Astrocyte of the spinal cord (primary cell): ENCODE measurements at places on chromosomes 1 and 21.

GRCh38 chr1:213054142-213054541 lies 3.1 kb downstream of the RPS6KC1 start:
- no peak for DNase-seq

- no peak for DNase-seq
Measured at GRCh38 chr1:24216276-24217074, 29.4 kb upstream of the IFNLR1 start.

- DNase-seq = peak; percentile 60
Measured at GRCh38 chr1:12448746-12449177, 169.2 kb downstream of the DHRS3 start.

DNA sequence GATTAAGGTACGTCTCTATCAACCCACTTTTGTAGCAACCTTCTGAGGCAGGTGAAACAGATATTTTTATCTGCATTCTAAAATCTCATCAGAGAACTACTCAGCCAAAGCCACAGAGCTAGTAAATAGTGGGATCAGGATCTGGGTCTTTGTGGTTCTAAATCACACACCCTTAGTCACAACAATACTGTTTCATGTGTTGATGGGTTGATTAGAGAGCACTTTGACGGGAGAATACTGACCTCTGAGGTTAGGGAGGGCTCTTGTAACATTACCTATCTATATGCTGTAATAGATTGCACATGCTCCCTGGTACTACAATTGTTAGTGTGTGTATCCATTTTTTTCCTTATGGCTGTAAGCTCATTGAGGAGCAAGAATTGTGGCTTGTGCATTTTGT lies 45.5 kb upstream of the CCDC190 start:
- DNase-seq = no peak

DNA sequence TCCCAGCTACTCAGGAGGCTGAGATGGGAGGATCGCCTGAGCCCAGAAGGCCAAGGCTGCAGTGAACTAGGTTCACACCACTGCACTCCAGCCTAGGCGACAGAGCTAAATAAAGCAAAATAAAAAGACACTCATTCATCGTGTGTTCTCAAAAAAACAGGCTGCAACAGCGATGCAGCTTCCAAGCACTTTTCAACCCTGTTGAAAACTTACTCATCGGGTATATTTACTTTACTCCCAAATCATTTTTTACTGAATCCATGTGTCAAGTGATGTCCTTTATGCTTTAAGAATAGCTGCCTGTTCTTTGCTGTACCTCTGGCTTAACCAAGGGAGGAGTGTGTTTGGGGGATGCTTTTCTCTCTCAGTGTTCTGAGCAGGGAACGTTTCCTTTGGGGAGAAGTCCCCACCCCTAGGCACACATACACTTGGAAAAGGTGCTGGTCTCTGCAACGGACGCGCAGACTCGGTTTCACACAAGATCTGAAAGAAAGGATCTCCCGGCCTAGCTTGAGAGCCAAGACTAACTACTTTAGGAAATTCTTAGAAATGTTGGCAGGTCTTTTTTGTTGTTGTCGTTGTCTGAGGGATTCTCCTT lies 1.4 kb downstream of the MAP1LC3C start:
- no peak for DNase-seq

DNA sequence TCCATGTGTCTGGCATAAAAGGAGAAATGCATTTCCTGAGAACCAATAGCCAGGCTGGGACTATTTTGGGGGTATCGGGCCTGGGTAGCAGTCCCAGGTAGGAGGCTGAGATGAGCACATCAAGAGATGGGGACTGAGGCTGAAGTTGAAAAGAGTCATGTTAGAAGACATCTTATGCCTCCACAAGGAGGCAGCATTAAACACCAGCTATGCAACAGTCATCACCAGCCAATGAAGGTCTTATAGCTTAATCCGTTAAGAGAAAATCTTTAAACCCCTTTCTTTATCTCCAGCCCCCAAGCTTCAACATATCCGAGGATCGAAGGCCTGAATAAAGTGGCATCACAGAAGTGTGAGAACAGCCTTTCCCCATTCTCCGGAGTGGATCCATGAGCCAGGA lies 640.7 kb upstream of the PTBP2 start:
- peak; percentile 10 for DNase-seq

DNA sequence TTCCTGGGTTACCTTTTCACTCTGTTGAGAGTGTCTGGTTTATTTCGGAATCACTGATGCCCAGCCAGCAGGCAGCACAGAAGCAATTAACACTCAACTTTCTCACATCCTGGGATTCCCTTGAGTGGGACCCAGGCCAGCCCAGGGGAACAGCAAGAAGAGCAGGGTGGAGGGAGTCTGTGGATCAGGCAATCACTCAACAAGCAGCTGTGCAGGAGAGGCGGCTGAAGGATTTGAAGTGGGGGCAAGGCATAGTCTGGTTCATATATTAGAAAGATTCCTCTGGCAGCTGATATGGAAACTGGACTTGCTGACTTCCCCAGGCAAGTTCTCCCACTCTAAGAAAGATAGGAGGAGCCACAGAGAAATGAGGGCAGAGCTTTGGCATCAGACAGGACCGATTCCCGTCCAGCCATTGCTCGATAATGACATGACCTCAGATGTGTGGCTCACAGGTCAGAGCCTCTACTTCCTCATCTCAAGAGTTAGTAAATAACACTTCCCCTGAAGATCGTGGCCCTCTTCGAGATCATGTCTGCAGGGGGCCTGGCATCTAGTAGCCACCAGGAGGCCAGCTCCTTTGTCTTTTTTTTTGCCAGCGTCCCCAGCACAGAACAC lies 12.4 kb downstream of the EPHA8 start:
- no peak for DNase-seq

DNA sequence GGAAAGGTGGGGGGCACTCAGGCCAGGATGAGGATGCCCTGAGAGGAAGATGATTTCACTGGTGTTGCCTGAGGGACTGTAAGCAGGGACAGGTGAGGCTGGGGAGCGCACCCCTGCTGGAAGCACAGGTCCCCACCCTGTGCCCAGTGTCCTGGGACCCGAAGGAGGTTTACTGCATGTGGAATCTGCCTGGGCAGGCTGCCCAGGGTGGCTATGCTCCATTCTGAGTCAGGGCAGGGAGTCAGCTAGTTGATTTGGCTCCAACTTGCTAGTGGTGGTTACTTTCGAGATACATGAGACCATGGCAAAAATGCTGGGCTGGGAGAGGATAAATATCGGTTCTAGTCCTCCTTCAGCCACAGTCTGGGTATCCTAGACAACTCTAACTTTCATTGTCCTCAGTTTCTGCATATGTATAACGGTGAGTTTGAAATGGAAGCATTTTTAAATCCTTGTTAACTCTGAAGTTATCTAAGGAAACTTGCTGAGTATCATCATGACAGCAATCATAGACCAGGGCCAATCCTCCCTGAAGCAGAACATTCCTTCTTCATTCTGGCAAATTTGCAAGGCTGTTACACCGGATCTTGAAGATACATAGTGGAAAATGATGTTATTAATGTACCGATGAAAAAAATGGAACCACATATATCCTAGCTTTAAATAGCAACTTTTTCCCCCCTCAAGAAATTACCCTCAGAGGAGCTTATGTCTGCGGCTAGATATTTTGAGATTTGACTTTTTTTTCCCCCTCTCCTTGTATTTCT lies 7.7 kb downstream of the TLR5 start:
- peak; percentile 74 for DNase-seq

- DNase-seq = no peak
Measured at GRCh38 chr1:94619731-94620130, 78.2 kb upstream of the F3 start.

- DNase-seq = no peak
Measured at GRCh38 chr1:82048596-82048995, 247.9 kb downstream of the ADGRL2 start.

DNA sequence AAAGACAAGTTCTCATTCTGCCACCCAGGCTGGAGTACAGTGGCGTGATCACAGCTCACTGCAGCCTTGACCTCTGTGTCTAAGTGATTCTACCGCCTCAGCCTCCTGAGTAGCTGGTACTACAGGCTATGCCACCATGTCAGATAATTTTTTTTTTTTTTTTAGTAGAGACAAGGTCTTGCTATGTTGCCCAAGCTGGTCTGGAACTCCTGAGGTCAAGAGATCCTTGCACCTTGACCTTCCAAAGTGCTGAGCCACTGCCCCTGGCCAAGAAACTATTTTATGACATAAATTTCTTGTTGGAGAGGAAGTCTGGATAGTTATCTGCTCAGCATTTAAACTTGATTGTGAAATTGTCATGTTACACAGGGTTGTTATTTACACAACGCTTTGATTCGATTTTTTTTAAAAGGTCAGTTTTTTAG lies 2.1 kb downstream of the SCCPDH start:
- no peak for DNase-seq

DNA sequence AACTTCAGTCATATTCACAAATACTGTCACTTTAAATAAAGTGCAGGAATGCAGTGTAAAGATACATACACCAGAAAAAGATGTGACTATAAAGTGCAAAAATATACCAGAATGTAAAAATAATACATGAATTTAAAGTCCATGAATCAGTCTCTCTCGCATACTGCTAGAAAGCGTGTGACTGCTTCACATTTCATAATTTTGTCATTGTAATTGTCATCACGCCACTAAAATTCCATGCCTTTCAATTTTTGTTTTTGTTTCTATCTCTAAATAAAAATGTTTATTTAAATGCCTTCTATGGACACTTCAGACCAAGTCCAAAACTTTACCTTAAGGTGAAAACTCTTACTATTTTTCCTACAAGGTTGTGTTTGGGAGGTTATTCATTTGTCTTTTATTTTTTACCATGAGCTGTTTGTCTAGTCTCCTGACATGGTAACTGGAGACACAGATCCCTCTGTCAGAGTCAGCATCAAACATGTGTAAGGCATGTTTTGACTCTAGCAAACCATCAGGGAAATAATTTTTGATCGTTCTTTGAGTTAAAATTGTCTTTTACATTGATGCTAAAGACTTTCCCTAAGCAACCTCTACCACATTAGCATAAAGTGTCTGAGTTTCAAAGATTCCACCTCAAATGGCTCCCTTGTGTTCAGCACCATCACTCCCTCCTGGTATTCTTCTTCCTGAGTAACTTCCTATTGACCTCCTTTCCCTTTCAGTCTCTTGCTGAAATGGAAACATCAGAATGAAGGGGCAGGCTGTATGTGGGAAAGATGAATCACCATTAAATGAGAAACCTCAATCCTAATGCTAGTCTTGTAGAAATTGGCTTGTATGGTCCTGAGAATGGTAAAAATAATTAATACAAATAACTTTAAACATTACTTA lies 14.0 kb upstream of the AIM2 start:
- peak; percentile 37 for DNase-seq

DNA sequence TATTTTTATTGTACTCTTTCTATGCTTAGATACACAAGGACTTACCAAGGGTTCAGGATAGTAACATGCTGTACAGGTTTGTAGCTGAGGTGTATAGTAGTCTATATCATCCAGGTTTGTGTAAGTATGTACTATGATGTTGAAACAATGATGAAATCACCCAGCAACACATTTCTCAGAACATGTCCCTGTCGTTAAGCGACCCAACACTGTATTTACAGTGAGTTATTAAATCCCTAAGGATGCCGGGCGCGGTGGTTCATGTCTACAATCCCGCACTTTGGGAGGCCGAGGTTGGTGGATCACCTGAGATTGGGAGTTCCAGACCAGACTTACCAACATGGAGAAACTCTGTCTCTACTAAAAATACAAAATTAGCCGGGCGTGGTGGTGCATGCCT lies 21.6 kb upstream of the RCOR3 start:
- DNase-seq = no peak

GRCh38 chr21:34343347-34343746 lies 20.5 kb upstream of the KCNE2 start:
- DNase-seq = no peak

- DNase-seq = no peak
Measured at GRCh38 chr1:30286241-30286987, 437.0 kb downstream of the MATN1 start.

- no peak for DNase-seq
Measured at GRCh38 chr1:6268415-6268814, 7.5 kb upstream of the GPR153 start.
